Panc1 (cell line): ENCODE measurements at places on chromosomes 4 and X. TPM values are rescaled to one million over a fixed set of nuclear protein-coding genes. Genes with fewer than 3 reads are reported as not detected.

Gene MAGEE2
- not detected for total RNA-seq

Gene MID2
- 24.7 TPM for total RNA-seq

Gene MGARP
- 2.3 TPM for total RNA-seq

Gene DNAAF6
- total RNA-seq: not detected

Gene SEC24D
- total RNA-seq: 13.4 TPM

Gene GSX2
- total RNA-seq: not detected

Gene LIMCH1
- total RNA-seq: 3.3 TPM

Gene DCHS2
- total RNA-seq: not detected

Gene KIAA0232
- total RNA-seq: 20.2 TPM

Gene SPATA18
- 0.39 TPM for total RNA-seq

Gene NUDT11
- total RNA-seq: 11.9 TPM

Gene USP51
- 1.7 TPM for total RNA-seq

Gene ENAM
- not detected for total RNA-seq

Gene ODAM
- not detected for total RNA-seq

Gene ZFP92
- 0.90 TPM for total RNA-seq

Gene SHROOM4
- total RNA-seq: 0.13 TPM

Gene TCP11X2
- total RNA-seq: not detected

Gene CT45A5
- total RNA-seq: not detected
